Activated B cell treated with CpG ODN at 0.5 μM for 24 hours (primary cell): ENCODE measurements at places on chromosomes 3 and 15. TPM values are rescaled to one million over a fixed set of nuclear protein-coding genes. Genes with fewer than 3 reads are reported as not detected.
A peak's percentile ranks its signal among the peaks of the same experiment; 100 is the strongest.

GRCh38 chr3:158352551-158352950, 218.4 kb upstream of the MLF1 start:
- H3K36me3 ChIP-seq, result no peaks in the 10 kb centered on the region
- H3K27me3 ChIP-seq, result no peaks in the 10 kb centered on the region
- H3K27ac ChIP-seq, result no peak overlapping the region
- H3K4me3 ChIP-seq, result no peak overlapping the region

- peaks cover 8% of the 10 kb centered on the region for H3K27me3 ChIP-seq
- no peaks in the 10 kb centered on the region for H3K36me3 ChIP-seq
- no peak for DNase-seq
- no peak overlapping the region for H3K27ac ChIP-seq
- no peak overlapping the region for H3K4me3 ChIP-seq
Measured at GRCh38 chr3:126146034-126146433, 34.4 kb downstream of the ALDH1L1 start.

- peaks cover 26% of the 10 kb centered on the region for H3K36me3 ChIP-seq
- H3K4me3 ChIP-seq, result no peak overlapping the region
- no peaks in the 10 kb centered on the region for H3K27me3 ChIP-seq
- H3K27ac ChIP-seq, result no peak overlapping the region
Measured at GRCh38 chr15:34353627-34354026, 10.5 kb downstream of the NUTM1 start.

CMTM8 gene
- total RNA-seq, result 0.24 TPM in 1 of 2 replicates, not detected in the other

- H3K4me3 ChIP-seq, result no peak overlapping the region
- H3K27me3 ChIP-seq, result peaks cover 13% of the 10 kb centered on the region
- H3K4me1 ChIP-seq, result no peaks in the 10 kb centered on the region
- no peak for DNase-seq
- no peak overlapping the region for H3K27ac ChIP-seq
Measured at GRCh38 chr15:59812889-59813288, 123.8 kb upstream of the BNIP2 start.

DNA sequence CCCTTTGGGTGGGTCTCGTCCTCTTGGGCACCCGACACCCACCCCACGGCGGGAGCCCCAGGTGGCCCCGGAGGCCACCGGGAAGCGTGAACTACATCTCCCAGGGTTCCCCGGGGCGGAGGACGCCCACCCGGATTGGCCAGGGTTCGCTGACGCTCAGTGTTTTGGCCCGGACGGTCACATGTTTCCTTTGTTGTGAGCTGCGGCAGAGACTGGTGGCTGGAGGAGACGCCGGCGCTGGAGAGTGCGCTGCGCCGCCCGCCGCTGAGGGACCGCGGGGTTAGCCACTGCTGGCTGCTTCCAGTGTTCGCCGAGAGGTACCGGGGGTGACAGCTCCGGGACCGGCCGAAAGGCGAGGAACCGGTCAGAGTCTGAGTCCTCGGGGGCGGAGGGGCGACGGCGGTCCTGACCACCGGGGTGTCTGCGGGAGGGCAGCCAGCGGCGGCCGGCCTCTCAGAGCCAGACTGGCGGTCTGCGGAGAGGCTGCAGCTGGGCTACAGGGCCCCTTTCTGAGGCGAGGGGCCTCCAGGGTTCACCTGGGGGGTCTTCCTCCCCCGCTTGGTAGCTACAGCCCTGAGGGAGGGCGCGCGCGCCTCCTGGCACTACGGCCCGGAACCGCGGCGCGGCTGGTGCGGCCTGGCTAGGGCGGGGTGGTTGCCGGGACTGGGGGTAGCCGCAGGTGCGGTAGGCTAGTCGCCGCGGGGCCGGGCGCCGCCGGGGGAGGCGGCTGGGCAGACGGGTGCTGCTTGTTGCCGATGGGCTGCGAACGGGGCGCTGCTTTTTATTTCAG, at the start of gene KLHL24:
KLHL24 (plus strand) TSS at position 193 of the 790 bp plus-strand sequence. CDS start 14,734 bp downstream, outside the sequence.
- H3K4me3 ChIP-seq, result peak within 1 kb of the TSS; percentile 92
- no peaks in the 10 kb centered on the region for H3K27me3 ChIP-seq
- DNase-seq, result peak; percentile 83
- peak within 1 kb of the TSS; percentile 92 for H3K27ac ChIP-seq
- peaks cover 6% of the 10 kb centered on the region for H3K36me3 ChIP-seq
- H3K4me1 ChIP-seq, result peaks cover 27% of the 10 kb centered on the region

- H3K4me1 ChIP-seq, result no peaks in the 10 kb centered on the region
- no peak overlapping the region for H3K27ac ChIP-seq
- H3K4me3 ChIP-seq, result no peak overlapping the region
- H3K27me3 ChIP-seq, result no peaks in the 10 kb centered on the region
Measured at GRCh38 chr15:87746333-87746732, 510.2 kb downstream of the NTRK3 start.

CCDC12 gene
- total RNA-seq, result 93.8 and 98.4 TPM in 2 replicates

DNA sequence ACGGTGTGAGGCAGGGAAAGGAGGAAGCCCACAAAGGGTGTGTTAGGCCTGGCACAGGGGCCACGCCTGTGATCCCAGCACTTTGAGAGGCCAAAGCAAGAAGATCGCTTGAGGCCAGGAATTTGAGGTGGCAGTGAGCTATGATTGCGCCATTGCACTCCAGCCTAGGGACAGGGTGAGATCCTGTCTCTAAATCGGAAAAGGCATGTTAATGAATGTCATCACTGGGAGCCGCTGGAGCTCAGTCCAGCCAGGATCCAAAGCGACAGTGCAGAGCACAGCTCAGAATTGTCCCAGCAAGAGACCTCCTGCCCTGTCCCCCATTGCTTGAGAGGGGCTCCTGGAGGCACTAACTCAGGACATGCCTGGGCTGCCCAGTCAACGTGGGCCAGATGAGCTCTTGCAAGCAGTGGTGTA, 15.0 kb upstream of the FBLN2 start:
- H3K27me3 ChIP-seq, result peaks cover 18% of the 10 kb centered on the region
- H3K36me3 ChIP-seq, result no peaks in the 10 kb centered on the region
- no peak overlapping the region for H3K4me3 ChIP-seq
- no peak overlapping the region for H3K27ac ChIP-seq

SNTN gene
- not detected in 2 replicates for total RNA-seq
